ENCODE measurements at places on chromosomes 2 and 18. TPM values are rescaled to one million over a fixed set of nuclear protein-coding genes. Genes with fewer than 3 reads are reported as not detected.

The OBSL1 gene
- total RNA-seq = 168 TPM

The ZNF804A gene
- not detected for total RNA-seq

- no peaks in the 10 kb centered on the region for H3K27me3 ChIP-seq
- no peak overlapping the region for H3K4me3 ChIP-seq
- DNase-seq = no peak
- no peak overlapping the region for H3K27ac ChIP-seq
Observed at GRCh38 chr18:69978732-69979715, 31.4 kb upstream of the CD226 start.

DNA sequence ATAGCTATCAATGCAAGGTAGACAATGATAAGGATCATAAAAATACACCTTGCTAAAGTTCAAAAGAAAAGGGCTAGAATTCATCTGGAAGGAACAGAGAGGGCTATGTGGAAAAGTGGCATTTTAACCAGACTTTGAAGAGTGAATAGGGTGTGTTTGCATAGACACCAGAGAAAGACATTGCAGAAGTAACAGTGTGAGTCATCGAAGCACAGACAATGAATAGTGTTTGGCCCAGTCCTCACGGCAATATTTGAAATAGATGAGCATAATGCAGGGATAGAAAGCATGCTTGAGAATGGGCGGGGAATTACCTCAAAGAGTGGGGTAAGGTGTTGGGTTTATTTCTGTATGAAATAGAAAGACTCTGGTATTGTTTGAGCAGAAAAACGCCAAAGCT is 24.2 kb downstream of the MYT1L start:
- no peaks in the 10 kb centered on the region for H3K36me3 ChIP-seq
- no peaks in the 10 kb centered on the region for H3K4me1 ChIP-seq
- no peak overlapping the region for H3K27ac ChIP-seq
- DNase-seq = no peak

The POMC gene
- total RNA-seq = not detected

The SLC40A1 gene
- total RNA-seq = 11.4 TPM

DNA sequence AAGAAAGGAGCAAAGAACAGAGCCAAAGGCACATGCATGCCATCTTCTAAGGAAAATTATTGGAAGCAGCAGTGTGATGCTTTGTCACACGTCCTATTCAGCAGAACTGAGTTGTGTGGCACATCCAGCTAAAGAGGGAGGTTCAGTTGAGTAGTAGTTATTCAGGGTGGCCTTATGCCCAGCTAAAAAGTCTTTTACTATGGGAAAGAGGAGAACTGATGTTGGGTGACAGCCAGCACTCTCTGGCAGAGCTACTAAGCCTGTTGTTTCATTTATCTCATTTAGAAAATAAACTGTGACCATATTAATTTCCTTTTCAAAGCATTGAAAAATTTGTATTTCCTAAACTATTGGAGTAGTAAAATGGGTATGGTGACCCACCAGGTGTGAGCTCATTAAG is 18.5 kb downstream of the ITGA6 start:
- no peak overlapping the region for H3K4me3 ChIP-seq
- no peaks in the 10 kb centered on the region for H3K27me3 ChIP-seq
- H3K4me1 ChIP-seq = peaks cover 16% of the 10 kb centered on the region
- no peaks in the 10 kb centered on the region for H3K36me3 ChIP-seq
- no peak overlapping the region for H3K27ac ChIP-seq
- DNase-seq = no peak

- no peaks in the 10 kb centered on the region for H3K36me3 ChIP-seq
- no peak overlapping the region for H3K27ac ChIP-seq
- H3K4me3 ChIP-seq = no peak overlapping the region
- no peaks in the 10 kb centered on the region for H3K4me1 ChIP-seq
Observed at GRCh38 chr2:212665948-212666347, 127.3 kb upstream of the ERBB4 start.

- H3K4me3 ChIP-seq = no peak overlapping the region
- H3K27me3 ChIP-seq = no peaks in the 10 kb centered on the region
- H3K27ac ChIP-seq = no peak overlapping the region
- peak; percentile 69 for DNase-seq
Observed at GRCh38 chr2:7017671-7018281, 100.6 kb downstream of the RNF144A start.

GRCh38 chr2:144824306-144825080 is 304.6 kb upstream of the ZEB2 start:
- H3K36me3 ChIP-seq = peaks cover 4% of the 10 kb centered on the region
- peaks cover 2% of the 10 kb centered on the region for H3K4me1 ChIP-seq
- H3K27ac ChIP-seq = no peak overlapping the region
- H3K4me3 ChIP-seq = no peak overlapping the region

GRCh38 chr2:8019934-8020333 is 661.9 kb upstream of the ID2 start:
- no peak overlapping the region for H3K4me3 ChIP-seq
- no peak overlapping the region for H3K27ac ChIP-seq
- peaks cover 2% of the 10 kb centered on the region for H3K27me3 ChIP-seq
- no peaks in the 10 kb centered on the region for H3K36me3 ChIP-seq
- H3K4me1 ChIP-seq = peaks cover 9% of the 10 kb centered on the region
- DNase-seq = peak; percentile 70

The CREB1 gene
- 74.2 TPM for total RNA-seq

The PFN4 gene
- total RNA-seq = 1.9 TPM

Measured in osteocyte (in vitro differentiated cells).